Memory B cell (primary cell): ENCODE measurements at places on chromosomes 12 and 14.

DNA sequence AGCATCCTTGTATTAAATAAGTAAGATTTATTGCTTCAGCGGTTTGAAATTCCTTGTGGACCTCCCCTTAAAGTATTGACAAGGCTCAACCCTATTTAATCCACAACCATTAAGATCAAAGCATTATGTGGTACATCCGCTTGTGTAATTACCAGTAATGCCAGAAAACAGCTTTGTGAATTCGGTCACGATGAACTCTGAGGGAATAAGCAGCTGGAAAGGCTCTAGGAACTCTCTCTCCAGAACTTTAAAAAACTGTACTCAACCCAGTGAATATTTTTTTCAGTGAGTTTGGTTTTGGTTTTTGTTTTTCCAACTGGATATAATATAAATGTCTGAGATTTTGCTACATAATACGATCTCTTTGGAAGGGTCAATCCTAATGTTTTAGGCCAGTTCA is 49.3 kb upstream of the DIO2 start:
- no peak for DNase-seq

DNA sequence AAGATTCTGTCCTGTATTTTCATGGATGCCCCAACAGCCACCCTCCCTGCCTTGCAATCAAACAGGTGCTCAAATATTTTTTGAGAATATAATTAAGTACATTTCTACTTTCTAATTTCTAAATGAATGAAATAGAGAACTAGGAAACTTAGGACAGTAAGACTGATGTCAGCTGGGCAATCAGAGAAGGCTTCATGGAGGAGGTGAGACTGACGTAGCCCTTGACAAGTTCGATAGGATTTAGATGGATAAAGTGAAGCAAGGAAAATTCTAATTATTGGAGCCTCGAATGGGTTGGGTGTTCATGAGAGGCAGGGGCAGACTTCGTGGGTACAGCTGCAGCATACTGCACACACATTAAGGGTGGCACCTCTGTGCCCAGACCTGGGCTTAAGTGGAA is 36.0 kb downstream of the NINJ2 start:
- DNase-seq: no peak

DNA sequence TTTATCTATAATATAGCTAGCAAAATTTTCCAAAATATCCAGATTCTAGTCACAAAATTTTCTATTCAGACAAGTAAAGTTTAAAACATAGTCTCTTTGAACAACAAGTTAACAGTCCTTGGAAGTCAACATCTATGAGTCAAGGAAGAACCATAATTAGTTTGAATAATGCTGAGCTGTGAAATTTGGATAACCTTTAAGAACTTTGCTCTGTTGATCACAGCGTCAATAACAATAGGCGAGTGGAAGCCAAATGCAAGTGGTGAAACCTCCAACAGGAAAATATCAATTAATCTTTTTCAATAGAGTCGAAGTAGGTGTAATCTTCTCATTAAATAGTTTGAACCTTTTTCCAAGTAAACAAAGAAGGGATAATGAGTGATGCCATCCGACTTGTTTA is 466.6 kb downstream of the FOXG1 start:
- DNase-seq: no peak

DNA sequence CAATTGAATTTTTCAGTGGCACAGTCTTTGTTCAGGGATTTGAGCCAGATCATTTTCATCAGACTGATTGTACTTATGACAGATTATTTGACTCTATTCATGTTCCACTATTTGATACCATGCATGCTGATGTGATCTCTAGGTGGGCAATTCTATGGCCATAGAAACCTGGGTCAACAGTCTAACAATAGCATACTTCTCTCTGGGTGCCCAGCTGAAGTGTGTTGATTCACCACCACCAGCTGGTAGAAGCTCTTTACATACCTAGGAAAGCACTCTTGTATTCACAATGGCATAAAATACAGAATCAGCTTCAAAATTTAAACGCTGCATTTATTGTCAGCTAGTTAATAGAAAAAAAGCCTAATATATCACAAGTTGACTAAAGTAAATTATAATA is 90.2 kb upstream of the TMTC2 start:
- DNase-seq: no peak
